Activated T-cell treated with anti-CD3 and anti-CD28 coated beads, Interleukin-2, amount 50 U/mL, for 72 hours (primary cell): ENCODE measurements at places on chromosomes 2 and 18. TPM values are rescaled to one million over a fixed set of nuclear protein-coding genes. Genes with fewer than 3 reads are reported as not detected.
A peak's percentile ranks its signal among the peaks of the same experiment; 100 is the strongest.

DNA sequence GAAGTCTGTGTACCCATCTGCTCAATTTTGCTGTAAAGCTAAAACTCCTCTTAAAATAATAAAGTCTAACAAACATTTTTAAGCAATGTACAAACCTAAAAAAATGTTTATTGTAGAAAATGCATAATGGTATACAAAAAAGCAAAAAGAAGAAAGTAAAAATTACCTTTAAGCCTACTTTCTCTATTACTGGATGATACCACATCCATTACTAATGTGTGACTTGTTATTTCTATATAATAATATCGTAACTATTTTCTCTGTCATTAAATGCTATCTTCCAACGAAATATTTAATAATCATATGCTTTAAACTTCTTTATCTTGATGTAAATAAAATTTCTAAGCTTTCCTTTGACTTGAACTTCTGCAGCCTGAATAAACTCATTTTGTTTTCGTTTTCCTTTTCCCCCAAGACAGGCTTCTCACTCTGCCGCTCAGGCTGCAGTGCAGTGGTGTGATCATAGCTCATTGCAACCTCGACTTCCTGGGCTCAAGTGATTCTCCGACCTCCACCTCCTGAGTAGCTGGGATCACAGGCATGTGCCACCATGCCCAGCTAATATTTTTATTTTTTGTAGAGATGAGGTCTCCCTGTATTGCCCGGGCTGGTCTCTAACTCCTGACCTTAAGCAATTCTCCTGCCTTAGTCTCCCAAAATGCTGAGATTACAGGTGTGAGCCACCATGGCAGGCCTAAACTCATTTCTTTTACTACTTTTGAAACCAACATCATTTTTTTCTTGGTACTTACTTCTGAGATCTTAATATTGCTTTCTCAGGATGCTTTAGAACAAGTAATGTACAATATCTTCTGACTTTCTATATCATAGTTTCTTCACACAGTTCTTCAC, 18.1 kb upstream of the DNAH7 start:
- peaks cover 8% of the 10 kb centered on the region for H3K4me1 ChIP-seq
- H3K36me3 ChIP-seq, result peaks cover 20% of the 10 kb centered on the region
- H3K27me3 ChIP-seq, result no peaks in the 10 kb centered on the region
- H3K27ac ChIP-seq, result no peak overlapping the region
- H3K4me3 ChIP-seq, result peak overlapping the region; percentile 33

DNA sequence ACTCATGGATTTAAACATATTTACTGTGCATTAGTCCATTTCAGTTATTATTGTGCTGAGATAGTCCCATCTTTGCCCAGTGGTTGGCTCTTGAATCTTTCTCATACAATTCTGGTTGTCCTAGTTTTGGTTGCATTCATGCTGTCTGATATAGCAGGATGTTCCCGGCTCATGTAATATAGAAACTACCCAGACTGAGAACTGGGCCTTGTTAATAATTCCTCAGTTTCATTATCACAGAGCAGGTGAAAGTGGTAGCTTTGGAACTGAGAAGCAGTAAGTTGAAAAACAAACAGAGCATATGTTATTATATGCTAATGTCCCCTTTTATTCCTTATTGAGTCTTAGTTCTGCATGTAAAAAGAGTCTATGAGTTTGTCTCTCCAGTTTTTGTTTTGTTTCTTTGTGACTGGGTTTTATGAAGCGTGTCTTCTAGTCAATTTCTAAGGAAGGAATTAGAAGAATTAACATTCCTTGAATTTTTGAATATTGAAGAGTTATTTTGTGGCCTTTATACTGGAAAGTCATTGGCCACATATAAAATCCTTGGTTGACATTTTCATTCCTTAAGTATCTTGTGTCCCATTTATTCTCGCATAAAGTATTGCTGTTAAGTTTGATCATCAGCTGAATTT, 43.3 kb downstream of the EIF5B start:
- H3K27ac ChIP-seq, result no peak overlapping the region
- H3K27me3 ChIP-seq, result no peaks in the 10 kb centered on the region
- peaks cover 15% of the 10 kb centered on the region for H3K36me3 ChIP-seq

- H3K4me3 ChIP-seq, result no peak overlapping the region
- DNase-seq, result no peak
- no peak overlapping the region for H3K27ac ChIP-seq
- H3K4me1 ChIP-seq, result peaks cover 49% of the 10 kb centered on the region
Measured at GRCh38 chr2:119721043-119721442, 38.7 kb upstream of the PTPN4 start.

DNA sequence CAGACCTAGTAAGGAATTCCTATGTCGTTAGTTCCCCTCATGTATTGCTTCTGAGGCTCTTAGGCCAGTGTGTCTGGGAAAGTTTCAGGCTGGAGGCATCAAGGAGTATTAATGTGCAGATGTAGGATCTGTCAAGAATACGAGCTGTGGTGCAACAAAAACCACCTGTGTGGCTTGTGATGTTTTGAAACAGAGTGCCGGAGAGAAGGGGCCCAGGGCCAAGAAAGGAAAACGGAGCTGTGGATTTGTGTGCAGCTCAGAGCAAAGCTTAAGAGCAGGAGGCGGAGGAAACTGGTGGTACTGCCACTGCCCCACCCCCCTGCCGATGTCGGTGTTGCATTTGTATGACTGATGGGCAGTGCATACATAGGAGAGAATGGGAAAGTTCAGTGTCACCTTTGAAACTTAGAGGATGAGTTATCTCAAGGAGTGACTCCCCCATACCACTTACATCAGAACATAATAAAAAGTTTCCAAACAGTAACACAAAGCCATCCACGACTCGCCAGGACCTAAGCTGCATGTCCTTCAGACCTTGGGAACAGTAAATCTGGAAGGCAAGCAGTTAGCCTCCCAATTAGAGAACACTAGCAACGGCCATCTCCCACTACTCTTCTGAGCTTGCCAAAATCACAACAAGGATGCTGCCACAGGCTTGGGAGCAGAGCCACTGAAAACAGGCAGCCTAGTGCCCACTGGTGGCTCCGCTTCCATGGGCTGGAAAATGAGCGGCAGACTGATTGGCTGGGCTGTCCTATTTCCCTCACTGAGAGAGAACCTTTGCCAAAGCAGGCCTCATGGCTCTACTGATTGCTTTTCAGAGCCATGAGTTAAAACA, 152.7 kb upstream of the NT5C1B start:
- no peaks in the 10 kb centered on the region for H3K27me3 ChIP-seq
- no peak overlapping the region for H3K4me3 ChIP-seq
- DNase-seq, result no peak
- no peak overlapping the region for H3K27ac ChIP-seq
- no peaks in the 10 kb centered on the region for H3K4me1 ChIP-seq
- H3K36me3 ChIP-seq, result no peaks in the 10 kb centered on the region

Gene FAM110C
- total RNA-seq, result 0.72 TPM

Gene PIEZO2
- not detected for total RNA-seq

- no peaks in the 10 kb centered on the region for H3K36me3 ChIP-seq
- DNase-seq, result no peak
- H3K4me3 ChIP-seq, result no peak overlapping the region
- H3K27me3 ChIP-seq, result peaks cover 19% of the 10 kb centered on the region
- no peak overlapping the region for H3K27ac ChIP-seq
Measured at GRCh38 chr2:202185156-202185555, 53.2 kb downstream of the SUMO1 start.

GRCh38 chr2:27701676-27702075, 38.0 kb downstream of the SLC4A1AP start:
- H3K4me3 ChIP-seq, result no peak overlapping the region
- H3K36me3 ChIP-seq, result peaks cover 4% of the 10 kb centered on the region
- no peak for DNase-seq
- H3K27me3 ChIP-seq, result no peaks in the 10 kb centered on the region
- peaks cover 47% of the 10 kb centered on the region for H3K4me1 ChIP-seq

GRCh38 chr2:63425079-63425416, 163.2 kb downstream of the WDPCP start:
- no peak overlapping the region for H3K27ac ChIP-seq
- H3K4me1 ChIP-seq, result no peaks in the 10 kb centered on the region
- no peak for DNase-seq

Gene CFAP65
- total RNA-seq, result not detected

Gene RESP18
- total RNA-seq, result not detected

DNA sequence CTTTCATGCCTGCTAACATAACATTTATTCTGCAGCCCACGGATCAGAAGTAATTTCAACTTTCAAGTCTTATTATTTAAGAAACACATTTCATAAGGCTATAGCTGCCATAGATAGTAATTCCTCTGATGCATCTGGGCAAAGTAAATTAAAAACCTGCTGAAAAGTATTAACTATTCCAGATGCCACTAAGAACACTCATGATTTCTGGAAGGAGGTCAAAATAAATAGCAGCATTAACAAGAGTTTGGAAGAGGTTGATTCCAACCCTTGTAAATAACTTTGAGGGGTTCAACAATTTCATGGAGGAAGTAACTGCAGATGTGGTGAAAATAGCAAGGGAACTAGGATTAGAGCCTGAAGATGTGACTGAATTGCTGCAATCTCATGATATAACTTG, 77.6 kb downstream of the CCDC148 start:
- no peak for DNase-seq
- no peak overlapping the region for H3K4me3 ChIP-seq
- peaks cover 17% of the 10 kb centered on the region for H3K27me3 ChIP-seq

DNA sequence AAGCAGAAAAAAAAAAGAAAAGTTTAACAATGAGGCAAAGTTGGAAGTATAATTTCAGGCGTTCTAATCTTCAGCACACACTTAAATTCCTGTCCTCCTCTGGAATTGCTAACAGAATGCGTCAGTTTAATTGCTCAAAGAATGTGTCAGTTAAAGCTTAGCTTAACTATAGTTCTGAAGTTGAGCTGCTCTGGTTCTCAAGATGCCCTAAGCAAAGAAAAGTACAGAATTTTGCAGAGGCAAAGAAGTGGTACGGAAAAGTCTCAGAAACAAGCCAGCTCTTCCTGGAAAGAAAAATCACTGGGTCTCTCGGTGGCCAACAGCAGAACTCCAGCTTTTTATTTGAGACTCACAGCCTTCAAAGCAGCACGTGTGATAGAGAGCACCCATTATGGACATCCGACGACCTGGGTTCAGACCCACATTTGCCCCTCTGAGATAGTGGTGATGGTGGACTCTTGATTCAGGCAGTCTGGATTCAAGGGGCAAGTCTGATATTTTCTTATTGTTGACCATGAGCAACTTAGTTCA, 22.2 kb upstream of the MYO3B start:
- H3K36me3 ChIP-seq, result no peaks in the 10 kb centered on the region
- DNase-seq, result no peak
- peaks cover 5% of the 10 kb centered on the region for H3K4me1 ChIP-seq
- H3K4me3 ChIP-seq, result no peak overlapping the region

DNA sequence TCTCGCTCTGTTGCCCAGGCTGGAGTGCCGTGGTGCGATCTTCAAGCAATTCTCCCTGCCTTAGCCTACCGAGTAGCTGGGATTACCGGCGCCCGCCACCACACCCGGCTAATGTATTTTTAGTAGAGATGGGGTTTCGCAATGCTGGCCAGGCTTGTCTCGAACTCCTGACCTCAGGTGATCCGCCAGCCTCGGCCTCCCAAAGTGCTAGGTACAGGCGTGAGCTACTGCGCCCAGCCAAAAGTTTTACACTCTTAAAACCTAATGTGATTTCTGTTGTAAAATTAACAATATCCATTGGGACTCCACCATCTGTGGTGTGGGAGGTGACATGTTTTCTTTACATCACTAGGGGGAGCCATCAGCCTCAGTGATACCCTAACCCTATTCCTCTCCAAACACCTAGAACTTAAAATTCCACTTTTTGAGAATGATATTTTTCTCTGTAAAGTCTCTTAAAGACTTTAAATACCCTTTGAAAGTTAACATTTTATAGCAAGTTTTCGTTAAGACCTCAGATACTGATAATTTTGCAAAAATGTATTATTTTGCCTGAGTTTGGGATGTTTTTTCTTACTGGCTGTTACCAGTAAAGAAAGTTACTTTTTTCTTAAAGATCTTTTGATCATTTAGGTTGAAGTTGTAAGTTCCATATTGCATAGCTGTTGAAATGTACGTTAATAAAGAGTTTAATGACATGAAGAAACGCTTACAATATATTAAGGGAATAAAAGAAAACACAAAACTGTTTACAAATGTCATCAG, 11.6 kb upstream of the EIF2AK2 start:
- no peak overlapping the region for H3K4me3 ChIP-seq
- peaks cover 19% of the 10 kb centered on the region for H3K36me3 ChIP-seq
- no peak overlapping the region for H3K27ac ChIP-seq

GRCh38 chr2:238666543-238666942, 181.3 kb upstream of the TWIST2 start:
- no peak overlapping the region for H3K27ac ChIP-seq
- H3K36me3 ChIP-seq, result peaks cover 10% of the 10 kb centered on the region
- no peak overlapping the region for H3K4me3 ChIP-seq
- H3K4me1 ChIP-seq, result peaks cover 16% of the 10 kb centered on the region
- peaks cover 69% of the 10 kb centered on the region for H3K27me3 ChIP-seq

Gene LAMA3
- total RNA-seq, result not detected

Gene HOXD1
- total RNA-seq, result not detected

GRCh38 chr2:60745761-60746160, 10.3 kb upstream of the PAPOLG start:
- no peaks in the 10 kb centered on the region for H3K27me3 ChIP-seq
- H3K4me3 ChIP-seq, result no peak overlapping the region
- H3K4me1 ChIP-seq, result peaks cover 11% of the 10 kb centered on the region
- H3K27ac ChIP-seq, result no peak overlapping the region
- no peaks in the 10 kb centered on the region for H3K36me3 ChIP-seq

DNA sequence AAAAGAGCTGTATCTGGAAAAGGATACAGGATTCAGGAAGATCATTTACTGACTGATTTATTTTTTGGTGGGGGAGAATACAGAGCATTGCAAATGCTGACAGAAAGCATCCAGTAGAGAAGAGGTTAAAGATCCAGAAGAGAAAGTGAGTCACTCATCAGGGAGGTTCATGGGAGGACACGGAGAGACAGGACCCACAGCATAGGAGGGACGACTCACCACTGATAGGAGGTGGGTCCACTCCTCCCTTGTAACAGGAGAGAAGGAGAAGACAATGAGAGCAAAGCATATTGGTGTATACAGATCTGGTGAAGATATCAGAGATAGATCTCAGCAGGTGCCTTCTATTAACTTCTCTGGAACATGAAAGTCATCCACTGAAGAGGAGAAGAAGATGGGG, 142.4 kb upstream of the AQP4 start:
- H3K27ac ChIP-seq, result no peak overlapping the region
- no peaks in the 10 kb centered on the region for H3K4me1 ChIP-seq
- no peak for DNase-seq
- H3K4me3 ChIP-seq, result no peak overlapping the region
- H3K27me3 ChIP-seq, result no peaks in the 10 kb centered on the region
- H3K36me3 ChIP-seq, result no peaks in the 10 kb centered on the region

Gene FRZB
- total RNA-seq, result not detected
